ENCODE measurements at places on chromosomes 12 and 14.

- no peak for DNase-seq
Observed at GRCh38 chr14:54259821-54260220, 137.0 kb upstream of the CDKN3 start.

DNA sequence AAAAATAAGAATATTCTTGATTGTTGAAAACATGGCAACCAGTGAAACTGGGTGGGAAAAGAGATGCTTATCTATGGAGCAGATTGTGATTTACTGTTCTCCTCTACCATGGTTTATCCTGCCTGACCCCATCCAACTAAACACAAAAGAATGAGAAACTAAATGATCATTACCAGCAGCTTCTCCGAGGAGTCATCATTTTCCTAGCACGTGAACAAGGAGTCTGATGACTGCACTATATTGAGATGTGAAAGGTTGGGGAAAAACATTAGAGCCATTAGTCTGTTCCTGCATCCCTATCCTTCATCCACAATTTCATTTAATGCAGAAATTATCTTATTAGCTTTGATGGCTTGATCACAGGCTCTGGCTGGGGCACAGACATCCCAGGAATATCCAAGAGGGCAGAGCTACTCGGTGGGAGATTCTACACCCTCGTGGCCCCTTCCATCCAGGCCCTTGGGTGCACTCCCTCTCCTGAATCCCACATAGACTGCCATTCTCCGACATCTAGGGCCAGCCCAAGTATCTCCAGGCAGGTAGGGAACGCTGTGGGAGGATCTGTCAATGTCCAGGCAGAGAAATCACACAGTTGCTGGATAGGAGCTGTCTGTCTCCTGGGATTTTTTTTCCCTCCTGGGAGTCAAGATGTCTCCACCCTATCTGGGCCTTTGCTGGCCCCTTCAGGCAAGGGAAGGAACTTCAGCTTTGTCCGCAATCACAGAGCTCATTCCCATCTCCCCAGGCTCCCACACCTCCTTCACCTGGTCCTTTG lies 43.3 kb upstream of the DHRS4 start:
- DNase-seq = no peak

- DNase-seq = no peak
Observed at GRCh38 chr12:82675246-82675645, 11.5 kb upstream of the TMTC2 start.

DNA sequence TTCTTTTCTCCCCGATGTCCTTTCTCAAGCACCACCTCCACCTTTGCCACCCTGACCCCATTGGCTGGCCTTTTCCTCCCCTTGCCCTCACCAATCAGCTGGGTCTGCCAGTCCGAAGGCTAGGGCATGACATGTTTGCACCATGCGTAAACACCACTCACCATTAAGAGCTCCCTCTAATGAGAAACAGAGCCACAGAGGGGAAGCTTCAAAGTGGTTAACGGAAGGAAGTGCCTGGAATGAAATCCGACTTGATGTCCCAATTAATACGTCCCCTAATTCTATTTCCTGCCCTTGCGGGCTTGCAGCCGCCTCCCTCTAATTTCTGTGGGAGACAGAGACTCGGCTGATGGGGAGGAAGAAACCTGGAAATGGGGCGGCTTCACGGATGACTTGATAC lies 318.5 kb upstream of the TBX3 start:
- DNase-seq = no peak
